Cortex of kidney (tissue), 1 donor: ENCODE measurements at places on chromosomes 12 and 14.

DNA sequence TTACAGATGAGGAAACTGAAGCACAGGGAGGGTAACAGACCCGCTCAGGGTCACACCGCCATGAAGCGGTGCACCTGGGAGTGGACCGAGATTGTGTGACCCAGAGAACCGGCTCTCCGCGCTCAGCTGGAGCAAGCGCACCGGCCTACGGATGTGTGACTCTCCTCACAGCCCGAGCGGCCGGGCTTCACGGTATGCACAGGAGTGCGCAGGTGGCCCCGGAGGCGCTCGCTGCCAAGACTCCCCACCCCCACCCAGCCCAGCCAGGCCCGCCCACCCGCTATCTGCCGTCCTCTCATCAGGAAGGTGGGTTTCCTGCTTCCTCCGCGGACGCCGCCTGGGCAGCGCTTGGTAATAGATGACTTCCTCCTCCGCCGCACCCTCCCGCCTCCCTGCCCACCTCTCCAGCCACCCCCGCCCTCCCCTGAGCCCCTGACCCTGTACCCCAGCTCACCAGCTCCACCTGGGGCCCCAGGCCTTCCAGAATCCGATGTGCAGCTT, 110.7 kb downstream of the NCOR2 start:
- no peak for DNase-seq

GRCh38 chr12:94148739-94149118, 352 bp downstream of the PLXNC1 start:
- no peak for DNase-seq

DNA sequence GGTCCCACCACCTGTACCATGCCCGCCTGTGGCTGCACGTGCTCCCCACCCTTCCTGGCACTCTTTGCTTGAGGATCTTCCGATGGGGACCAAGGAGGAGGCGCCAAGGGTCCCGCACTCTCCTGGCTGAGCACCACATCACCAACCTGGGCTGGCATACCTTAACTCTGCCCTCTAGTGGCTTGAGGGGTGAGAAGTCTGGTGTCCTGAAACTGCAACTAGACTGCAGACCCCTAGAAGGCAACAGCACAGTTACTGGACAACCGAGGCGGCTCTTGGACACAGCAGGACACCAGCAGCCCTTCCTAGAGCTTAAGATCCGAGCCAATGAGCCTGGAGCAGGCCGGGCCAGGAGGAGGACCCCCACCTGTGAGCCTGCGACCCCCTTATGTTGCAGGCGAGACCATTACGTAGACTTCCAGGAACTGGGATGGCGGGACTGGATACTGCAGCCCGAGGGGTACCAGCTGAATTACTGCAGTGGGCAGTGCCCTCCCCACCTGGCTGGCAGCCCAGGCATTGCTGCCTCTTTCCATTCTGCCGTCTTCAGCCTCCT, 1.1 kb downstream of the INHBE start:
- DNase-seq: no peak

GRCh38 chr12:46555406-46555852, 182.9 kb upstream of the SLC38A2 start:
- DNase-seq: no peak
